Esophagus muscularis mucosa (tissue), 4 donors: ENCODE measurements at places on chromosomes 1 and 21. TPM values are rescaled to one million over a fixed set of nuclear protein-coding genes. Genes with fewer than 3 reads are reported as not detected.

The FCRL6 gene
- total RNA-seq = not detected

The HSPB7 gene
- total RNA-seq = 343 TPM

The DMRTB1 gene
- not detected for total RNA-seq

The TRAF3IP3 gene
- 4.2 TPM for total RNA-seq

The SH2D1B gene
- 1.2 TPM for total RNA-seq

The SV2A gene
- total RNA-seq = 3.3 TPM

DNA sequence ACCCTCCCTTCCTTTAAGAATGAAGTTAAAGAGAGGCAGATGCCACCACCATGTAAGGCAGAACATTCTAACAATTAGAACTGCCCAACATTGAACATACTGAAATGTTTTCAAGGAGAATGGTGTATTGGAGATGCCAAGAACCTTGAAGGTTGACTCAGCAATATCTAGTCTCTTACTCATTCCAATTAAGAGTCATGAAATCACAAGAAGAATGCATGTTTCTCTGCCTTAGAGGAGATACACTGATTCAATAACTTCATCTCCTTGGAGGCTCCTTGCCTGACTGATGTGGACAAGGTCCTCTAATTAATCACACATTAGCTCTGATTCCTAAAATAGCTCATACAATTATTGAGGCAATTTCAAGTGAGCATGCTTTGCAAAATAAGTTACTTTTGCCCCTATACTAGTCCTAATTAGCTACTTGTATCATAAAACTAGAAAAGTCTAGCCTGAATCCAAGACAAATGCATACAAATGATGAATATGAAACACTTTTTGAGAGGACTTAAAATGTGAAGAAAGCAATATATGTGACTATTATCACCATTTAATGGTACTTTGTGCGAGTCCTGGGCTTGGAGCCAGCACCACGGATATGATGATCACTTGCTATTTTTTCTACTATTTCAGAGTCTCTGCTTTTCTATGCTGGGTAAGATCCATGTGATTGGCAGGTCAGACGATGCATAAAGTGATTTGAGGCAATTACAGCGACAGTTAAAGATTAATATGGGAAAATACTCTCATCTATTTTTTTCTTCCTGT lies 114.5 kb downstream of the DSCAM start:
- DNase-seq = no peak

DNA sequence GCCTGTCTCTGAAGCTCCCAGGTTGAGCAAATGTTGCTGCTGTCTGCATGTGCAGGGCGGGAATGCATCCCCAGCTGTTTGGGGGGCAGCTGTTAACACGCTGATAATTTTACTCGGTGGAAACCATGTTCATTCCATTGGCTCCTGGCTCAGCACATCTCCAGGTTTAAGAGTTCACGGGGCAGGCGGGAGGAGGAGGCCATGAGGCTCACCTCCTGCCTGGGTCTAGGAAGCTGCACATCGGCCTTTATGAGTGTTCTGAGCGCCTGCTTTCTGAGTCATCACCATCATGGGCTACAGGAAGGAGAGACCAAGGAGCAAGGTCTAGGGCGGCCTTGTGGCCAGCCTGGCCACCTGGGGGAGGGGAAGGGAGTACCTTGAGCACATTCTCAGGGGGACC lies 29.7 kb downstream of the AJAP1 start:
- no peak for DNase-seq

GRCh38 chr1:237877631-237878030 lies 13.1 kb downstream of the ZP4 start:
- DNase-seq = no peak

DNA sequence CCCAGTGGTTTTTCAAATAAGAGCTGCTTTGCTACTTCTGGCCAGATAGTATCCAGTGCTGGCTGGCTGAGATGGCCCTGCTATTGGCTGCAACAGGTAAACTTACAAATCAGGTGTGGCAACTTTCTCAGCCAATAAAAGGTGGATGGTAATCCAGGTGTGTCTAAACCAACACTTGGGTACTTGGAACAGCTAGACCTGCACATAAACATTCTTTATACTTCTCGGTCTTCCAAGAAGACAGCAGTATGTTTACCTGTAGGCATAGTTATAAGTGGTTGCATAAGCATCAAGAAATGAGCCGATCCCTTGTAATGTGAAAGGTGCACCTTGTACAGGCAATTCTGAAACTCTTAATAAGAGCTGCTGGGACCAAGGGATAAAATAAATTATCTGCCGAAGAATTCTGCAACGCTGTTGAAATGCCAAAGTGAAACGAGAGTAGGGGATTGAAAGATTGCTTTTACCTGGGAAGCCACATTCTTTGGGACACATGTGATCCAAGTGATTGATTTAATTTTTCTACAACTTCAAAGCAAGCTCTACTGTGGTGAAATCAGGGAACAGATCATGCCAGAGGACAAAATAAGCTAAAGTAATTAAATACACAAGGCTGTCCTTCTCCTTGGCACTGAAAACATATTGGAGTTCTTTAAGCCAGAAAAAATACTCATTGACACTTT lies at the start of gene CLDN8:
Gene CLDN8, minus strand, starts transcription at position 57 of the 683 bp plus-strand sequence. CDS start 172 bp downstream, outside the sequence.
- DNase-seq = no peak

- no peak for DNase-seq
Observed at GRCh38 chr1:203609979-203610493, 16.6 kb upstream of the ATP2B4 start.

DNA sequence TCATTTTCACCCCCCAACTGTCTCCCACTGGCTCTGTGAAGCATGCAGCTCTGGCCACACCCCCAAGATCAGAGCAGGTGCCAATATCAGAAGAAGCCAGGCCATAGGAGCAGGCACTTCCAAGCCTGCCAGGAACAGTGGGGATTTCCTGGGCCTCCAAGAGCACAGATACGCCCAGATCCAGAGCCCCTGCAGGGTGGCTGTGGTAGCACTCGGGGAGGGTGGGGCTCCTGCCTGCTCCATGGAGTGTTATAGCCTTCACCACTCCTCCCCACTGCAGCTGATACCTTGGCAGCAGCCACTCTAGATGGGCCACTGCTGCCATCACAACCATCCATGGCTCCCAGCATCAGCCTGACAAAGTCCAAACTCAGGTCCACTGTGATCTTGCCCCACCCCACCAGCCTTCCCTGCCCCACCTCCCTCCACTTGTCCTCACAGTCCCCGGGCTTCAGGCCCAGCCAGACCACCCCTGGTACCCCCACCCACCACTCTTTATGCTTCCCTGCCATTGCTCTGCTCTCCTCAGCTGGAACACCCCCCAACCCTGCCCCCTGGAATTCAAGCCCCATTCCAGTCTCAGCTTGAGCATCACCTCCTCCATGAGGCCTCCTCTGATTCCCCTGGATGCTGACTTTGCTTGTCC lies 448.3 kb downstream of the MATN1 start:
- no peak for DNase-seq

DNA sequence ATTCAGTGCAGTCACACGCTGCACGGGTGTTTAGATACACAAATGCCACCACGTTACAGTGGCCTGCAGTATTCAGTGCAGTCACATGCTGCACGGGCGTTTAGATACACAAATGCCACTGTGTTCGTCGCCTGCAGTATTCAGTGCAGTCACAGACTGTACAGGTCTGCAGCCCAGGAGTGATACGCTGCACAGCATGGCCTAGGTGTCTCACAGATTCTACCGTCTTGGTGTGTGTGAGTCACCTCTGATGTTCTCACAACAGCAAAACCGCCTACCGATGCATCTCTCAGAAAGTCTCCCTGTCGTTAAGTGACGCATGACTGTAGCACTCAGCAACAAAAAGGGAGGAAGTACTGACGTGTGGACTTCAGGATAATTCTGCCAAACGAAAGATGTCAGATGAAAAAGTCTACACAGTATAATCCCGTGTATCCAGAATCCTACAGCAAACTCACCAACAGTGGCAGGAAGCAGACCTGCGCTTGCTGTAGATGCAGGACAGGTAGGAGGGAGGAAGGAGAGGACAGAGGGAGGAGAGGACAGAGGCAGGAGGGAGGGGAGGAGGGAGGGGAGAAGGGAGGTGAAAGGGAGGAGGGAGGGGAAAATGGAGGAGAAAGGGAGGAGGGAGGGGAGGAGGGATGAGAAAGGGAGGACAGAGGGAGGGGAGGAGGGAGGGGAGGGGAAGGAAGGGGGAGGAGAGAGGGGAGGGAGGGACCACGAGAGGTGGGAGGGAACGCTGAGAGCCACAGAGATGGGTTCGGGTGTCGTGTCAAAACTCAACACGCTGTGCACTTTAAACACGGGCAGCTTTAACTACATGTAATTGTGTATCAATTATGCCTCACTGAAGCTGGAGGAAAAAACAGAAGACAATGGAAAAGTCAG lies 36.3 kb upstream of the PCBP3 start:
- no peak for DNase-seq

DNA sequence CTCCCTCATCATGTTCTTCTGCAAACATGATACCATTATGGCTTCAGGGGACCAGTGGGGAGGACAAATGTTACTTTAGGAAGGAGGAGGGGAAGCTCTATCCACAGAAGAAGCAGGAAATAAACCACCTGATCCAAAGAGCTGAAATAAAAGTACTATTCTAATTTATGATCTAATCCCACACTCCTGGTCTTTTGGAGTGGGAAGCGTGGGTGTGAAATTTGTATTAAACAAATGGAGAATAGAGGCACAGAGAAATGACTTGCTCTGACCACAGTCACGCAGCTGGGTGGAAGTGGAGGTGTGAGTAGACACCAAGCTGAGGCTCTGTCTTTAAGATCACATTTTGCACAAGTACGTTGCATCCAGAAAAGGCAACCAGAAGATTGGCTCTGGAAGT lies 14.5 kb upstream of the STUM start:
- DNase-seq = no peak

- no peak for DNase-seq
Observed at GRCh38 chr1:51058858-51059257, 43.2 kb upstream of the C1orf185 start.

- DNase-seq = no peak
Observed at GRCh38 chr1:162276493-162276892, 100.2 kb downstream of the SPATA46 start.

DNA sequence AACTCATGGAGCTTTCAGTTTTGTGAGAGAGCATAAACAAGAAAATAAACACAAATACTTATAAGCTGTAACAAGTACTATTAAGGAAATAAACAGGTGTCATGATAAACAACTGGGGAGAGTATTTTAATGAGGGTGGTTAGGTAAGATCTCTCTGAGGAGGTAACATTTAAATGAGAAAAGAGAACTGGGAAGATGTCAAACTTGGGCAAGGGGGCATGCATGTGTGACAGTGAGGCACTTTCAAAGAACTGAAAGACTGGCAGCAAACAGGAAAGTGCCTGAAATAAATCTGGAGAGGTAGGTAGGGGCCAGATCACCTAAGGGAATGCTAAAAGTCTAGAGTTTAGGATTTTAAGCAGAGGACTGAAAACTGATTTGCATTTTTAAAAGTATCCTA lies 37.8 kb downstream of the NSL1 start:
- no peak for DNase-seq

GRCh38 chr1:214584805-214585766 lies 17.9 kb upstream of the CENPF start:
- DNase-seq = no peak

GRCh38 chr1:234069760-234070159 lies 165.3 kb downstream of the SLC35F3 start:
- DNase-seq = no peak

GRCh38 chr1:170214117-170215032 lies 68.6 kb downstream of the NTMT2 start:
- no peak for DNase-seq

GRCh38 chr1:50976111-50976889 lies 6.3 kb downstream of the CDKN2C start:
- DNase-seq = no peak

- no peak for DNase-seq
Observed at GRCh38 chr1:245694753-245695195, 540.0 kb downstream of the KIF26B start.
